ENCODE measurements at places on chromosomes 3 and 15.

- no peak for DNase-seq
Observed at GRCh38 chr3:129597087-129597999, 9.1 kb downstream of the PLXND1 start.

GRCh38 chr3:77539014-77539413, 499.1 kb downstream of the ROBO2 start:
- DNase-seq = no peak

DNA sequence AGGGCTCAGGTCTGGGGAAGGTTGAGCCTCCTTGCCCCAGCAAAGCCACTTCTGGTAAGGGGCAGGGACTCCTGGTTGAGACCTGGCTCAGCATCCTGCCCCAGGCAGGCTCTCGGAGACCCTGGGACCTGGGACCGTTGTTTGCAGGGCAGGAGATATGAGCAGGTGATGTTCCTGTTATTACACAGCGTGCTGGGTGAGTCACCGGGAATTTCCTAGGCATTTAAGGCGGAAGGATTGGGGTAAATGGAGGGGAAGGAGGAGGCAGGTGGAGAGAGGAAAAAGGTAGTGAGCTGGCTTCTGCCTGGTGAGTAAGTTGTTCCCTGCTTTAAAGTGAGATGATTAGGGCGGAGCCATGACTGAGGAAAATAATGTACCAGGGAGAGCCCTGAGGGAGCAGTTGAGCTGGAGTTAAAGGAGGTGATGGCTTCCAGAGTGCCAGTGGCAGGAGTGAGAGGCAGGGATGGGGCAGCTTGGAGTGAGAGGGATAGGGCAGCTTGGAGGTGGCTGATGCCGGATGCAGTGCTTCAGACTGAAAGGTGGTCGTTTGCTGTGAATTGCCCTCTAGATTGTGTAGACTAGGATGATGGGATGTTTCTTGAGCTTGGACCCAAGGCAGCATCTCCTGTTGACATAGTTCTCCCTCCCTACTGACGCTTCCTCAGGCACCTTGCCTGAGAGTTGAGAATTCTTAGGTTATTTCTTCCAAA, 79.4 kb downstream of the AAGAB start:
- DNase-seq = no peak

- DNase-seq = no peak
Observed at GRCh38 chr15:93209690-93210445, 120.9 kb upstream of the RGMA start.

GRCh38 chr15:81384891-81385720, 11.1 kb upstream of the TMC3 start:
- DNase-seq = no peak

GRCh38 chr15:71505962-71506361, 304.4 kb upstream of the NR2E3 start:
- no peak for DNase-seq

- no peak for DNase-seq
Observed at GRCh38 chr3:161314836-161315395, 56.4 kb downstream of the SPTSSB start.

DNA sequence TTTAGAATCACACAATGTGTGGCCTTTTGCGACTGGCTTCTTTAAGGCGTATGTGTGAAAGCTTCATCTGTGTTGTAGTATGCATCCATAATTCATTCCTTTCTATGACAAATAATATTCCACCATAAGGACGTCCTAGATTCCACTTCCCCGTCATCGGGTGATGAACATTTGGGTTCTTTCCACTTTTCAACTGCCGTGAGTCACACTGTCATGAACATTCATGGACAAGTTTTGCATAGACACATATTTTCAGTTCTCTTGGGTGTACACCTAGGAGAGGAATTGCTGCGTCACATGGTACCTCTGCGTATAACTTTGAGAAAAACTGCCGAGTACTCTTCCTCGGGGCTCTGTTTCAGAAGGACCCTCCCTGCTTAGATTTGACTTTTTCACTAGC, 97.3 kb downstream of the TOP2B start:
- no peak for DNase-seq

GRCh38 chr3:183464480-183464879, 36.1 kb upstream of the MCF2L2 start:
- no peak for DNase-seq

DNA sequence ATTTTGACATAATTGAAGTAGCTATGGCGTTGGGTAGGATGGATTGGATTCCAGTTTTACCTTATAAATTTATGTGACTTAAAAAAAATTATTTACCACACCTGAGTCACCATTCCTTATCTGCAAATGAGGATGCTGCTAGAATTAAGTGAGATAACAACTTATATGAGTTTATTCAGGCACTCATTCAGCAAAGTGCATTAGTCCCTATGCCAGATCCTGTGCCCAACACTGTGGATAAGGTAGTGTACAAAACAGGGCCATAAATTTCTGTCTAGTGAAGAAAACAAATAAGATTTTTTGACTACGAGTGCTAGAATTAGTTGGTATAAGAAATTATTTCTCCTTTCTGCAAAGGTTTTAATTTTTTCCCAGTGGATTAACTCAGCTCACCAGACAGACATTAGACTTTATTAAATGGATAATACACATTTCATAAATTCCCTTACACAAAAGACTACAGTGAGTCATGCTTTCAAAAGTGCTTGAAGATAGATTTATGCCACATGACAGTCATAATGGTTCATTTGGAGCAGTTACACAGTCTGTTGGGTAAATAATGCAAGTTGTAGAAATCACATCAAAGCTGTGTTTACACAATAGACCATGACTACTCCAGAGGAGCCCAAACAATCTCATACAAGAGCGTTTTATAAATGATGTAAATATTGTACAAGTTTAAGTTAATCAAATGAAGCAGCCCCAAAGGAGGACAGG, 129.9 kb upstream of the TGFBR2 start:
- DNase-seq = no peak

- DNase-seq = no peak
Observed at GRCh38 chr3:23258110-23258509, 55.0 kb downstream of the UBE2E2 start.

- DNase-seq = peak; percentile 5
Observed at GRCh38 chr3:59235634-59236012, 185.8 kb upstream of the CFAP20DC start.
